ENCODE measurements at places on chromosomes 1 and 21. TPM values are rescaled to one million over a fixed set of nuclear protein-coding genes. Genes with fewer than 3 reads are reported as not detected.
A peak's percentile ranks its signal among the peaks of the same experiment; 100 is the strongest.

DNA sequence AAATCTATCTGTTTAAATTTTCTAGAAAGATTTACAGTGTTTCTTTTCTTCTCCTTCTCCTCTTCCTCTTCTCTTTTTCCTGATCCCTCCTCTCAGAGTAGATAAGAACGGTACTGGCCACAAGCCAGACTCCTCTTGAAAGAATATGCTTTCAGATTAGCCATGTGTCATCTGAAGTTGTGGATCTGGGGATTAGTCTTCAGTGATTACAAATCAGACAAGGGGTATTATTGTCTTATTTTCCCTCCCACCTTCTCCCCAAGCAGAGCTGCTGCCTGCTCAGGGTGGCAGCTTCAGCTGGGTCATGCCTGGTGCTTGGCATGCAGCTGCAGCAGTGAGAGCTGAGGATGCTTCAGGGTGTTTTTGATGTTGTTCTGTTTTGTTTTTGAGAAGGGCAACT, 42.7 kb downstream of the SGIP1 start:
- DNase-seq, result no peak

GRCh38 chr1:91585502-91585901, 84.9 kb downstream of the CDC7 start:
- no peak for DNase-seq

DNA sequence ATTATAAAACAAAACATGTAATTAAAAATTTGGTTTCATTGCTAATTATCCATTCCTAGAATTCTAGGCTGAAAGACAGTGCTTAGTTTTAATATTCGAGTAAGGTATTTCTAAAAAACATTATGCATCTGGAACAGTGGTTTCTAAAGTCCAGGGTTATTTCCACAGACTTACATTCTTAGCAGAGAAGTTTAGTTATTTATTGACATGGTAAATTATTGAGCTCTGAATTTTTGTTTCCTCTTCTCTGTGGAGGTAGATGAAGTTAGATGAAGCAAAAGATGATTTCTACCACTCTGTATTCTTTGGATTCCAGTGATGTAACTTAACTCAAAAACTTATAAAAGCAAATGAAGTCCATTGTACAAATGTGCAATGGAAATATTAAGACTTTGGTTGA, 709.4 kb downstream of the MRPL39 start:
- no peak for DNase-seq

GRCh38 chr1:186930238-186930637, 101.5 kb downstream of the PLA2G4A start:
- DNase-seq, result no peak

Gene PUSL1
- total RNA-seq, result 7.6 TPM

DNA sequence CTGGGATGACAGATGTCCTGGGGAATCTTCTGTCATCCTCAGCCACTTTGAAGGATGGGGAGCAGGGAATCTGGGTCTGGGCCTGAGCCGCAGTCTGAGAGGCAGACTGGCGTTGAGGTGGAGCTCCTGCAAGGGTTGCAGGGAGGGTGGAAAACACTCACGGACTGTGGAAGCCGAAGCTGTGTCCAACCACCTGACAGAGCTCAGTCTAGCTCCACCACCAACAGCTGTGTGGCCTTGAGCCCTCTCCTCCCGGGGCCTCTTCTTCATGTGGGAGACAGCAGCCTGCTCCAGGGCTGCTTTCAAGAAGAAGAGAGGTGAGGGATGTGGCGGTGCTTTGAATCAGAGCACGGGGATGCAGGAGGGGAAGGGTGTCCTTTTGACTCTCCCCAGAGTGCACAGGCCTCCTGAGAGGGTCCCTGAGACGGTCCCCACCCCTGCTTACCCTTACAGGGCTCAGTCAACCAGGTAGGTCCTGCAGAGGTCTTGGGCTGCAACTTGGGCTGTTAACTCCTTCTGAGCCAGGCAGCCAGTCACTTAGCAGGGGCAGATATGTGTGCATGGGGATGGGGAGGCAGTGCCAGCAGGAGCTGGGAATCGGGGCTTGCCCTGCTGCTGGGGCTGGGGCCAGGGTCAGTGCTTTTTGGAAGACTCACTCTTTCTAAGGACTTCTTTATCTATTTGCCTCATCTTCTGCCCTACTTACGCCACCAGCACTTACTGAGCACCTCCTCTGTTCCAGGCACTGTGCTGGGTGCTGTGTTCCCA, 216.3 kb downstream of the PTPRU start:
- no peak for DNase-seq

GRCh38 chr1:116252785-116253184, 120.3 kb upstream of the ATP1A1 start:
- DNase-seq, result no peak

DNA sequence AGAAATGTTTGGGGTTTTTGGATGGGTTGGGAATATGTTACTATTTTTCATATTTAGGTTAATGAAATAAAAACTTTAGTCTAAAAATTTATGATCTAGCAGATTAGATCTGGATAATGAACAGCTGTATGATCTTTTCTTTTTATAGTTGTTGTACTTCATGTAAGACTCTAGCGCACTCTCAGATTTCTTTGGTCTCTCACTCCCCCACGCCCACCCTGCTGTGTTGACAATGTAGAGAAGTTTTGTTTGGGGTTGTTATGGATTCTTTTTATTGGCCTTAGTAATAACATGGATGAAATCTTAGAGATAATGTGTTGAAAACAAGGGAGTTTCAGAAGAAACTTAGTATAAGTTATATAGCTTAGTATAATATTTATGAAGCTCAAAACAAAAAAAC, 5.5 kb downstream of the KLF18 start:
- peak; percentile 67 for DNase-seq

- DNase-seq, result no peak
Observed at GRCh38 chr21:42164064-42164789, 54.7 kb upstream of the ABCG1 start.

DNA sequence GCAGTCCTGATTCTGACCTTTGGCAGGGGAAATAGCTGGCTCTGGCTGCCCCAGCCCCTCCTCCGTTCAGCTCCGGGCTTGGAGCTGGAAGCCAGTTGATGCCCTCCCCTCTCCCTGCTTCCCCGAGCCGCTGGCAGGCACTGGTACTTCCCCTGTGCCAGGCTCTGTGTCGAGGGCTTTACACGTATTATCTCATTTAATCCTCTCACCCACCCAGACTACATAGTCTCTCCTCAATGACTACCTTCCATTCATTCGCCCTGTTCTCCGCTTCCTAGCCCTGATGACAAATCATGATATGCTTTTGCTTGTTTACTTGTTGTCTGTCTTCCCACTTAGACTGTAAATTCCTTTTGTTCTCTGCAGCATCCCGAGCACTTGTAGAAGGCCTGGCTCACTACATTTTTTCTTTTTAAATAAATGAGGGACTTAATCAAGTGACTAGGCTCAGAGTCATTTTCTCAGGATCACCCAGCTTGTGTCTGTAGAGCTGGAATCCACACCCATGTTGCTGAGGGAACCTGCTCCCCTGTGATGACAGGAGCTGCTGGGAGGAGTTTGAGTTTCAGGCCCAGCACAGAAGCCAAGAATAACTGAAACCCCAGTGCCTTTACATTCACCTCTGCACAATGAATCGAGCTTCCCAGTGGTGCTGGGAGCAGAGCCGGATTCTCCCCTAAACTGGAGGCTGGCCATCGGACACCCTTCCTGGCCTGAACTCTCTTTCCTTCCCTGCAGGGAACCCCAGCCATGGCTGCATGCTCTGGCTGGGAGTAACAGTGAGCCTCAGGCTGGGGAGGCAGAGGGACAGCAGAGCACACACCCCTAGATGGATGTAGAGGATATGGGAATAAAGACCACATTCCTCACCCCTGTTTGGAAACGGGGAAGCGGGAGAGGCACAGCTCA, 58.3 kb downstream of the UBIAD1 start:
- no peak for DNase-seq

Gene TOE1
- total RNA-seq, result 8.9 TPM

- no peak for DNase-seq
Observed at GRCh38 chr1:27689423-27690173, 17.6 kb upstream of the IFI6 start.

Gene GUCA2B
- not detected for total RNA-seq

DNA sequence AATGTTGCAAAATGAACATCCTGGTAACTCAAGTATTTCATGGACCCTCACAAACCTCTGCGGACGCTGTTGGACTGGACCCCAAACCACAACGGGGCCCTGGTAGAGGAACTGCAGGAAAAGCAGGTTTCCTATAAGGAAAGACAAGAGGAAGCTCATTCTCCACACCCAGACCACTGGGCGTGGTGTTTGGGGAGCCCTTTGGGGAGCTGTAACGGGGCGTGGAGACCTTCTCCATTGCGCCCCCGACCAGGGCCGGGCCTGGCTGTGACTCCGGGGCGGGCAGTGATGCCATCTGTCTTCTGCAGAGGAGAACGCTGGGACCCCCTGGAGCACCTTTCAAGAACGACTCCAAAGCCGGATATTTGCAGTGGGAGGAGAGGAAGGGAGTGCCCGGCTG, 30.0 kb upstream of the AGPAT3 start:
- no peak for DNase-seq

- DNase-seq, result no peak
Observed at GRCh38 chr1:189752461-189752995, 725.1 kb downstream of the BRINP3 start.

GRCh38 chr1:56389813-56390212, 189.6 kb downstream of the PLPP3 start:
- no peak for DNase-seq

Gene CHIT1
- 0.11 TPM for total RNA-seq

Gene SSR2
- 213 TPM for total RNA-seq

Gene CYP4Z1
- 0.53 TPM for total RNA-seq

DNA sequence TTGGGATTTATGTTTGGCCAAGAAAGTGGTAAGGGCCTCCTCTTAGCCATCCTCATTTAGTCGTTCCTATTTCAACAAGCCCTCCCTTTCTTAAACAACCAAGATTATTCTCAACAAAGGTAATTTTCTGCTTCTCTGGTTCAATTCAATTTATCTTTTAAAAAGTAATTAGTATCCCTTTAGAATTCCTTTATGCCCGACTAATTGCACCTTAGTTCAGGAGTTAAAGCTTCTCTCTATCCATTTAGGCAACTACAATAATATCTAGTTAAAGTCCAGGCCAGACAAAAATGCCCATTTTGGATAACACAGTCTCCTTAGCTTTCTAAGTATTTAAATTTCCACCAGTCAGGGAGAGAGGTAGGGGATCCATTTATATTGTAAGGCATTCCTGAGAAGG, 136.7 kb upstream of the MAGI3 start:
- no peak for DNase-seq
